Sigmoid colon (tissue), 7 donors: ENCODE measurements at places on chromosomes 2 and 18. TPM values are rescaled to one million over a fixed set of nuclear protein-coding genes. Genes with fewer than 3 reads are reported as not detected.
A peak's percentile ranks its signal among the peaks of the same experiment; 100 is the strongest.

DNA sequence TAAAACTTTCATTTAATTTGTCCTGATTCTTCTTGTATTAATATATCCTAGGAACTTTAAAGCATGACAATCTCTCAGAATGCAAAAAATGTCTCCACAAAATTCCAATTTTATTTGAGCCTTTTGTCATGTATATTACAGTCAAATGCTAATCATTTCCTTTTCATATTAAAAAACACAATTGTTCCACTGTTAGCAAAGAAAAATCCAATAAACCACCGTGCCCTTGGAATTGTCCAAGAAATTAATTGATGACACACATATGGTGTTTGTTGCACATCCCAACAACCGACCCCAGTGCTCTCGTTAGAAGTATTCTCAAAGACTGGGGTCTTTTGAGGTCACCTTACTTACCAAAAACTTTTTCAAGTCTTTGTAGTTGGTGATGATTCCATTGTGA, 28.1 kb downstream of the GFPT1 start:
- no peak for DNase-seq
- H3K36me3 ChIP-seq, result no peaks in the 10 kb centered on the region
- H3K27ac ChIP-seq, result no peak overlapping the region
- H3K4me3 ChIP-seq, result no peak overlapping the region
- H3K4me1 ChIP-seq, result no peaks in the 10 kb centered on the region
- no peaks in the 10 kb centered on the region for H3K27me3 ChIP-seq

DLX1 gene
- 0.55 TPM for total RNA-seq

DNA sequence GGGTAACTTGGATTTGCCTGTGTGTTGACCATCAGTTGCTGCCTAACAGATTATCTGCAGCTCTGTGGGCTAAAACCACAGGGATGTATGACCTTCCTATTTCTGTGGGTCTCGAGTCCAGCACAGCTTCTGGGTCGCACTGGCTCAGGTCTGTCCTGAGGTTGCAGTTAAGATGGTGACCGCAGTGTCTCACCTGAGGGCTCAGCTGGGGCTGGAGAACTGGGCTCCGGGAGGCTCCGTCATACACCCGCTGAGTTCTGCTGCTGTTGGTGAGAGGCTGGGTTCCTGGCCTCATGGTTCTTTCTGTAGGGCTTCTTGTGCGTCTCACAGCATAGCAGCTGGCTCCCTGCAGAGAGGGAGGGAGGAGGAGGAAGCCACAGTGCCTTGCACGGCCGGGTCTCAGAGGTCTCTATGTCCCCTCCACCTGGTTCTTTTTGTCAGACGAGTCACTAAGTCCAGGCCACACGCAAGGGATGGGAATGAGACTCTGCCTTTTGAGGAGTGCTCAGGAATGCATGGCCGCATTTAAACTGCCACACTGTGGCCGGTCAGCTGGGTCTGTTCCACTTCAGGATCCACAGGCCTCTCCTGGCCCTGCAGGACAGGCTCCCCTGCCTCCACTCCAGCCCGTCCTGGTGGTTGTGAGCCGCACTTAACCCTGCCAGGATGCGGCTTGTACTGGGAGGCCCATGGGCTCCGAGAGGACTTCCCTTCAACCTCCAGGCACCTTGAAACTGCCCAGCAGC, 67.2 kb downstream of the ADI1 start:
- H3K27ac ChIP-seq, result no peak overlapping the region
- no peaks in the 10 kb centered on the region for H3K4me1 ChIP-seq
- no peaks in the 10 kb centered on the region for H3K27me3 ChIP-seq
- peaks cover 12% of the 10 kb centered on the region for H3K36me3 ChIP-seq
- no peak for DNase-seq

- no peak for DNase-seq
- H3K4me3 ChIP-seq, result no peak overlapping the region
- H3K27ac ChIP-seq, result no peak overlapping the region
- H3K27me3 ChIP-seq, result no peaks in the 10 kb centered on the region
Observed at GRCh38 chr2:213696442-213696841, 412.2 kb downstream of the SPAG16 start.

GMCL1 gene
- total RNA-seq, result 10.5 TPM

DNA sequence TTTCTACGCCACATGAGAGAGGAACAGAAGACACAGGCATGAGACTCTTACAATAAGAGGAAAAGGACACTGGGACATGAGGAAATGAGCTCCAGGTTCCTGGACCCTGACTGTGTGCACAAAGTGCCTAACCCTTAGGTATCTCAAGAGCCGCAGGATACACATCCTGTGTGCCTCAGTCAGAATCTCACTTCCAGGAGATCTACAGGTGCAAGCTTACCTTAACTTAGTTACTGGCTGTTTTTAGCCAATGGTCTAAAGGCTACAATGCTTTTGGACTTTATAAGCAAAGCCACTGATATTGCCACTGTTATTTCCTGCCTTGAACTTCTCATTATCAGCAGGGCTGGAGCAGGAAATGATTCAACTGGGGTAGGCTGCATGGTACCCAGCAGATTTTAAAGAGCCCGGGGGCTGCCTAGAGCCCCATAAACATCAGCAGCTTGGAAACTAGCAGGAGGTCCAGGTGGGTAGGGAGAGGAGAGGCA, 254.4 kb downstream of the ZNF521 start:
- no peaks in the 10 kb centered on the region for H3K4me1 ChIP-seq
- H3K27me3 ChIP-seq, result no peaks in the 10 kb centered on the region
- no peaks in the 10 kb centered on the region for H3K36me3 ChIP-seq
- H3K27ac ChIP-seq, result no peak overlapping the region
- no peak for DNase-seq

CABLES1 gene
- total RNA-seq, result 1.9 TPM

UGT1A10 gene
- total RNA-seq, result not detected

- no peak overlapping the region for H3K4me3 ChIP-seq
- no peaks in the 10 kb centered on the region for H3K27me3 ChIP-seq
- H3K36me3 ChIP-seq, result no peaks in the 10 kb centered on the region
- no peak for DNase-seq
- peaks cover 22% of the 10 kb centered on the region for H3K4me1 ChIP-seq
Observed at GRCh38 chr2:10286216-10287037, 16.3 kb upstream of the HPCAL1 start.

HOXD8 gene
- 19.7 TPM for total RNA-seq

DNA sequence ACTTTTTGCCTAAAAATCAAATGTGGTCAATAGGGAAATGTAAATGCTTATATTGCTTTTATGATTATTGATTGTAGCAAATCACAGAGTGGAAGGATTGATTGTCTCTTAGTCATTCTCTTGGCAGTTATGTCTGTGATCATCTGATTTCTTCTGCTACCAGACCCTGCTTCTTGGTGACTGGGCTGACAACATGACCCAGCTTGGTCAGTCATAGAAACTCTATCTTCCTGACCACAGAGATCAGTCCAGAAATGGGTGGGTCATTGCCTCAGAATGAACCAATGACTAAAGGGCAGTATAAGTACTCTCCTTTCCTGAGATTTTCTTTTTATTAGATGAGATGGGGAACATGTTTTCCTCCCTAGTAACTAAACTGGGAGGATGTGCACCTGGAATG, 87.6 kb downstream of the MAIP1 start:
- H3K27ac ChIP-seq, result no peak overlapping the region
- H3K4me1 ChIP-seq, result no peaks in the 10 kb centered on the region
- no peak for DNase-seq
- no peaks in the 10 kb centered on the region for H3K27me3 ChIP-seq

HRH4 gene
- total RNA-seq, result not detected

GRCh38 chr2:238841542-238842164, 6.2 kb upstream of the TWIST2 start:
- no peak overlapping the region for H3K4me3 ChIP-seq
- H3K36me3 ChIP-seq, result no peaks in the 10 kb centered on the region
- no peak overlapping the region for H3K27ac ChIP-seq

CFAP53 gene
- 0.27 TPM for total RNA-seq

CACNB4 gene
- total RNA-seq, result 4.4 TPM

DNA sequence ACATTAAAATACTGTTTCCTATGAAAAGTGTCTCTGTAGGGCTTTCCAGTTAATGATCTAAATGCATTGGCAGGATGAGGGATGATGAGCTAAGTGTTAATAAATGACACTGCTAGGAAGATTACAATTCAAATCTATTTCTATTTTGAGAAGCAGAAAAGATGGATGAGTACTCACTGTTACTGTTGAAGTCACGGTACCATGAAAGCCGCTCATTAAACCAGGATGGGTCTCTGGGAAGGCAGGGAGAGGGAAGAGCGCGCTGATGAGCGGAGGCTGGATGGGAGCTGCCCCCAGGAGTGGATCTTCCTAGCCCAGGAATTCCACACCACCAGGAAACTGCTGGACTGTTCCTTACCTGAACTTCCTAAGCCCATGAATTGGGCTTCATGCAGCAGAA, 27.1 kb upstream of the TXNDC2 start:
- H3K4me3 ChIP-seq, result no peak overlapping the region
- H3K27me3 ChIP-seq, result no peaks in the 10 kb centered on the region
- DNase-seq, result no peak

DNA sequence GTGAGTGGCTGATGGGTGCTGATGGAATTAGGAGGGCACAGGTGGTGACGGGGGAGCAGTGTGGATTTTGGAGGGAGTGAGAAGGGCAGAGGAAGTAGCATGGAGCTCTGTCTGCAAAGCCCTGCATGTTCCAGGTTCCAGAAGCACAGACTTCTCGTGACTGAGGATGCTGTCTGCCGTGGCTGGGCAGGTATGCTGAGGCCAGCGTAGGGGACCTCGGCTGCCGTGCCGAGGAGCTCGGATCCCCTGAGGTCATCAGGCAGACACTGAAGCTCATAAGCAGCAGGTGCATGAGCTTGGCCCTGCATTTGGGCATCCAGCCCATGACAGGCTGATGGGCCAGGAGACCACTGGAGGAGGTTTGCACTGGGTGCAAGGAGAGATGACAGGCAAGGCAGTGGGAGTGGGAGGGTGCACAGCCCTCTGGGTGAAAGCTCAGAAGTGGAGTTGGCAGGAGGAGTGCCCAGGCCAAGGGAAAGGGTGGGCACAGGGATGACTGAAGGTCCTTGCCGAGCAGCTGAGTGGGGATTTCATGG, 215.3 kb downstream of the SH3RF3 start:
- H3K36me3 ChIP-seq, result no peaks in the 10 kb centered on the region
- H3K27me3 ChIP-seq, result no peaks in the 10 kb centered on the region
- no peak overlapping the region for H3K27ac ChIP-seq
- no peak overlapping the region for H3K4me3 ChIP-seq

EPB41L3 gene
- total RNA-seq, result 156 TPM

DNA sequence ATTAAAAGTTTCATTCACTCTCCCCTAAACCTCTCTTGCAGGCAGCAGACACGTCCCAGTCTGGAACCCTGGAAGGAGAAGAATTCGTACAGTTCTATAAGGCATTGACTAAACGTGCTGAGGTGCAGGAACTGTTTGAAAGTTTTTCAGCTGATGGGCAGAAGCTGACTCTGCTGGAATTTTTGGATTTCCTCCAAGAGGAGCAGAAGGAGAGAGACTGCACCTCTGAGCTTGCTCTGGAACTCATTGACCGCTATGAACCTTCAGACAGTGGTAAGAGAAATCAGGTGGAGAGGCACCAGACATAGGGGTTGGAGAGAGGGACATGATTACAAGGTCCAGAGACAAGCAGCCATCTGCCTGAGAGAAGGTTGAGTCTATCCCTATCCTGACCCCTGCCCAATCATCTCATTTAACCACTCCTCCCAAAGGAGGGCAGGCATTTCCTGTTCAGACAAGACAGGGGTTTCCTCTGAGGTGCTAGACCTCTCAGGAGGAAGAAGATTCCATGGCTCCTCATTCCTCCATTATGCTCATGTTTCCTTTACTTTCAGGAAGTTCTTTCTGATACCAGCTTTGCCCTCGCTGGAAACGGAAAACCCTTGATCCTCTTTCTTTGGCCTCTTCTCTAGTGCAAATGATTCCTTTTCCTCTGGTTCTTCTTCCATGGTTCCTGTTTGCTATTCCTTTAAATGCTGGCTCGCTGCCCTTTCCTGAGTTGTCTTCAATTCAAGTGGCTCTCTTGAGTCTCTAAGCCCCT, 15.1 kb downstream of the PLCD4 start:
- H3K27ac ChIP-seq, result no peak overlapping the region
- DNase-seq, result no peak
- peaks cover 13% of the 10 kb centered on the region for H3K4me1 ChIP-seq
- peaks cover 36% of the 10 kb centered on the region for H3K36me3 ChIP-seq
- H3K4me3 ChIP-seq, result no peak overlapping the region

UGT1A8 gene
- total RNA-seq, result not detected

OLA1 gene
- 67.6 TPM for total RNA-seq

- DNase-seq, result no peak
- no peak overlapping the region for H3K27ac ChIP-seq
- no peak overlapping the region for H3K4me3 ChIP-seq
- H3K4me1 ChIP-seq, result no peaks in the 10 kb centered on the region
- no peaks in the 10 kb centered on the region for H3K36me3 ChIP-seq
- H3K27me3 ChIP-seq, result no peaks in the 10 kb centered on the region
Observed at GRCh38 chr2:102522890-102523289, 49.9 kb downstream of the SLC9A4 start.

DNA sequence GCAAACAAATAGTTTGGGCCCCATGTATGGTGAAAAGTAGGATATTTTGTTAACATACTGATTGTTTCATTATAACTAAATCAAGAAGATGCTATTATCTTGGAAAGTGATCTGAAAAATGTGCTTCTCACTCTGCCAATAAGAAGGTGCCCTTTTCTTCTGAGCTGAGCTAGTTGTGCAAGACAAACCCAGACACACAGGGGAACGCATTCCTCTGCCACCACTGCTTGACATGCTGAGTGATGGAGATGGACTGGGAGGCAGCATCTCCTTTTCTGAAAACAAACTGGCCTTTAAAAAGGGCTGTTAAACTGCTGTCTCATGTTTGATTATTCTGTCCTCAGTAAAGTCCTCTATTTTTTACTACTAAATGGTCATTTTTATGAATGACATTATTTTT, 1989.9 kb upstream of the CELF4 start:
- H3K4me1 ChIP-seq, result no peaks in the 10 kb centered on the region
- no peaks in the 10 kb centered on the region for H3K27me3 ChIP-seq
- no peak overlapping the region for H3K27ac ChIP-seq
- no peak overlapping the region for H3K4me3 ChIP-seq

GRCh38 chr2:203707530-203707929, 1.1 kb downstream of the CD28 start:
- H3K36me3 ChIP-seq, result no peaks in the 10 kb centered on the region
- no peak overlapping the region for H3K4me3 ChIP-seq
- no peak for DNase-seq
- no peak overlapping the region for H3K27ac ChIP-seq
- no peaks in the 10 kb centered on the region for H3K4me1 ChIP-seq

MYO5B gene
- 0.36 TPM for total RNA-seq

GALM gene
- total RNA-seq, result 20.2 TPM

GRCh38 chr2:102086150-102086872, 56.2 kb upstream of the IL1R1 start:
- no peaks in the 10 kb centered on the region for H3K27me3 ChIP-seq
- no peak overlapping the region for H3K27ac ChIP-seq
- H3K4me1 ChIP-seq, result no peaks in the 10 kb centered on the region
- DNase-seq, result no peak
- no peak overlapping the region for H3K4me3 ChIP-seq

GRCh38 chr2:73033142-73033765, 38.3 kb downstream of the SFXN5 start:
- no peak overlapping the region for H3K27ac ChIP-seq
- H3K4me3 ChIP-seq, result no peak overlapping the region
- H3K27me3 ChIP-seq, result no peaks in the 10 kb centered on the region
- H3K36me3 ChIP-seq, result no peaks in the 10 kb centered on the region
- H3K4me1 ChIP-seq, result no peaks in the 10 kb centered on the region

ANKRD30BL gene
- total RNA-seq, result not detected

POTEI gene
- total RNA-seq, result not detected

GRCh38 chr2:74439803-74440377, 1.8 kb downstream of the RTKN start:
- peak overlapping the region; percentile 87 for H3K27ac ChIP-seq
- peak overlapping the region; percentile 49 for H3K4me3 ChIP-seq
- peaks cover 57% of the 10 kb centered on the region for H3K4me1 ChIP-seq
- no peaks in the 10 kb centered on the region for H3K36me3 ChIP-seq
- peak; percentile 89 for DNase-seq
- peaks cover 27% of the 10 kb centered on the region for H3K27me3 ChIP-seq

- no peak for DNase-seq
- no peak overlapping the region for H3K4me3 ChIP-seq
- H3K27ac ChIP-seq, result no peak overlapping the region
- H3K27me3 ChIP-seq, result no peaks in the 10 kb centered on the region
Observed at GRCh38 chr2:174546519-174547506, 50.8 kb downstream of the WIPF1 start.
